Suppressor macrophage treated with lipopolysaccharide for 1 hour (primary cell): ENCODE measurements at places on chromosomes 3 and 15.

GRCh38 chr3:21826416-21826815, 75.4 kb upstream of the ZNF385D start:
- DNase-seq = no peak

DNA sequence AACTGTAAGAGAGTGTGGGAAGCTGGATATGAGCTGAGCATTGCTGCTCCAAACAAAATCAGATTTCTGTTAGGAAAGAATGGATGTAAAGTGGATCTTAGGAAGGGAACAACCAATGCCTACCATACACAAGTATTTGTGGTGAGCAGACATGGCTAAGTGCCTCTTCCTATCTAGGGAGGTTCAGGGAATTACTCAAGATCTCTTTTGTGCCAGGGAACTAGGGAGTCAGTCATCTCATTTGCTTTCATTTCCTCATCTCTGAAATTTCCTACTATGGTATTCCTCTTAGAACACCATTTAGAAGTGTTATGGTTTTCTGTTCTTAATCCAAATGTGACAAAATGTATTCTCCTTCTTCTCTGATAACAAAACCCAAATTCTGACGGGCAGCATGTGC, 396.5 kb downstream of the FHIT start:
- DNase-seq = peak; percentile 74

DNA sequence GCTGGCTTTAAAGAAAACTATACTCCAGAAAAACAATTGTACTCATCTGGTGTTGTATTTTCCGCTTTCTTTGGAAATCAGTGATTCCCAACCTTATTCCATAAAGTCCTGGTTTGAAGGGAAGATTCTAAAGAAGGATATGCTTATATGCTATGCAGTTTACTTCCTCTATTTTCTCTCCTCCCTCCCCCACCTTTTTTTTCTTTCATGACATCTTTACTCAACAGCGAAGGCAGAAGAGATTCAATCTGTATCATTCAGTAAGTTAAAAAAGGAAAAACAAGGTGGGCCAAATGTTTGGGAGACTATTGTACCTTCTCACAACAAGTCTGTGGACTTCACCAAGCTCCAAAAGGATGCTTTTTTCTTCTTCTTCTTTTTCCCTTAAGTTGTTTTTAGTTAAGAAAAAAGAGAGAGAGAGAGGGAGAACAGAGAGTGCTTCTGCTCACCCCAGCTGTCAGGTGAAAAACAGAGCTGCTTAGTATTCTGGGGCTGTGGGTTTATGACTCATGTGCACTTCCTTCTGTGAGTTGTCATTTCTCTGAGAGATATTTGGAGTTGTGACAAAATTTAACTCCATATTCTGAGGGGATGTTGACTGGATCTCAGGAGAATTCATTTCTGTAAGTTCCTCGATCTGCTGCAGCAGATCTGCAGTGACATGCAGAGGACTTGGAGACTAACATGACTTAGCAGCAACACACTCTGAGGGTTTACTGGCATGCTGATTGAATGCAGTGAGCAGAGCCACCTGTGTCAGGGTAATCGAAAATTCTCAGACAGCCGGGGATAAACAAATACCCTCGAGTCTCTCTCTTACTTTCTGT, 70.7 kb downstream of the SSR3 start:
- DNase-seq = peak; percentile 77

GRCh38 chr15:59642351-59642750, 15.0 kb downstream of the GTF2A2 start:
- DNase-seq = no peak

DNA sequence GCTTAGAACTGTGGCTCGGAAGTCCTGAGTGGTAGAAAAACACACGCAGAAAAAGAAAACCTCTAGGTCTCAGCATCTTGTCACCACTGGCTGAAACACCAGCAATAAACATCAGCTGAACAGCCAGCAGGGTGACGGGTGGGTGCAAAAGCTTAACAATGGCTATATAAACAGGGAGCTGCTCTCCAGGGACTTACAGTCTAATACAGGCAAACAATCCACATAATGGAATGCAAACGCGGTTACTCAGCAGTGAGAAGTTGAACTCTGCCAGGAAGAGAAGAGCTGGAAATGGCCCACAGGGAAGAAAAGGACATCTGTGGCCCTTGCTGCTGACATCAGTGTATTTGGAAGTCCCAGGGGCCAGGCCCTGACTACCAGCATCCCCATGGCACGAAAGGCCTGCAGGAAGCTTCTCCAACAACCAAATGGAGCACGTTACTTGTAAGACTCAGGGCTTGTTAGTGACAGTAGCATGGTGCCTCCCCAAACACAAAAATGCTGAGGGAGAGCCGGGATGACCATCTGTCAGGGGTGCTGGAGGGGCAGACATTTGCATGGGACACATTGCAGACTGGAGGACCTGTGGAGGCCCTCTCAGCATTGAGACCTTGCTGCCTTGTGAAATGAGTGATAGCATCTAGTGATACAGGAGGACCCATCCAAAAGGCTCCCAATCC, 3.0 kb downstream of the HEG1 start:
- DNase-seq = no peak

DNA sequence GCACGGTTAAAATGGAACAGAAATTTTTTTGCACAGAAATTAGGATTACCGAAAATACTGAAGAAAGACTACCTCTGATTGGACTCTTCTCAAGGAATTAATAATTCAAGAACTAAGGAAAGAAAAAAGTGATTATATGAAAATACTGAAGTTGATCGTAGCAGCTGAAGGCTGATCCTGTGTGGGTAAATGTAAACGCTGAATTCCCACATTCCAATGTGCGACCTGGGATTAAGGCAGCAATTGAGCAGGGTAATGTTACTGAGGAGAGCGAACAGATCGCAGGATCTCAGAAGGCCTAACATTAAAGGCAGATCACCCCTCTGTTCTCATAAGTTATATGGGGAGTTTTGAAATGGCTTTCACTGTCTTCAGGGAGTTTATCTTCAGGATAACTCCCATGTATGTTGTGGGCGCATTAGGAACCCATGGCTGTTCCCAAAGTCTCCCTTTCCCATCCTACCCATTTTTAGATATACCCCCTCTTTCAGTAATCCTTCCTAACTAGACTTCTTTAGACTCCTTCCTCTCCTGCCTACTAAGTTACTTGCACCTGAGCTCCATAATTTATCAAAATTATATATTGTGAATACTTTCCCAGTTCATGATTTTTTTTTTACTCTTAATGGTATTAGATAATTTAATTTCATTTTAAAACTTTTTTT, 1.0 kb upstream of the UBL7 start:
- DNase-seq = no peak

GRCh38 chr15:77030928-77031375, 36.0 kb downstream of the PSTPIP1 start:
- DNase-seq = no peak

- DNase-seq = no peak
Observed at GRCh38 chr3:140288595-140288994, 353.6 kb downstream of the CLSTN2 start.
